ENCODE measurements at places on chromosomes 11 and 22. TPM values are rescaled to one million over a fixed set of nuclear protein-coding genes. Genes with fewer than 3 reads are reported as not detected.

Gene MUC2
- total RNA-seq, result not detected

Gene FXYD6
- 113 TPM for total RNA-seq

Gene MUC6
- not detected for total RNA-seq

- H3K27ac ChIP-seq, result no peak overlapping the region
- no peak overlapping the region for H3K4me3 ChIP-seq
- no peak for DNase-seq
- H3K27me3 ChIP-seq, result peaks cover 2% of the 10 kb centered on the region
Measured at GRCh38 chr11:7451952-7452494, 33.3 kb upstream of the OLFML1 start.

GRCh38 chr22:20298803-20299745 lies 20.8 kb downstream of the DGCR6L start:
- H3K4me3 ChIP-seq, result peak overlapping the region; percentile 78
- H3K27me3 ChIP-seq, result peaks cover 57% of the 10 kb centered on the region
- DNase-seq, result peak; percentile 85
- H3K36me3 ChIP-seq, result no peaks in the 10 kb centered on the region

DNA sequence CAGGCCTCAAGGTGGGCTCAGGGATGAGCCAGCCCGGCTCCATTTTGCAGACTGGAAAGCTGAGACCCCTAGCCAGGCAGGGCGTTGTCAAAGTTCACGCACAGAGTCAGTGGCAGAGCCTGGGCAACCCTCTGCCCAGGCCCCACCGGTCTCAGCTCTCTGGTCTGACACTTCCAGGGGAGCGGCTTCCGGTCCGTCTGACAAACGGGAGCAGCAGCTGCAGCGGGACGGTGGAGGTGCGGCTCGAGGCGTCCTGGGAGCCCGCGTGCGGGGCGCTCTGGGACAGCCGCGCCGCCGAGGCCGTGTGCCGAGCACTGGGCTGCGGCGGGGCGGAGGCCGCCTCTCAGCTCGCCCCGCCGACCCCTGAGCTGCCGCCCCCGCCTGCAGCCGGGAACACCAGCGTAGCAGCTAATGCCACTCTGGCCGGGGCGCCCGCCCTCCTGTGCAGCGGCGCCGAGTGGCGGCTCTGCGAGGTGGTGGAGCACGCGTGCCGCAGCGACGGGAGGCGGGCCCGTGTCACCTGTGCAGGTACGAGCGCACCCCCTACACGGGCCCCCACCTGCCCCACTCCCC lies 36.0 kb downstream of the CD6 start:
- H3K27me3 ChIP-seq, result peaks cover 56% of the 10 kb centered on the region
- no peak overlapping the region for H3K27ac ChIP-seq

- peaks cover 10% of the 10 kb centered on the region for H3K4me1 ChIP-seq
- H3K27me3 ChIP-seq, result no peaks in the 10 kb centered on the region
Measured at GRCh38 chr11:67449116-67449844, 3.2 kb downstream of the GPR152 start.

DNA sequence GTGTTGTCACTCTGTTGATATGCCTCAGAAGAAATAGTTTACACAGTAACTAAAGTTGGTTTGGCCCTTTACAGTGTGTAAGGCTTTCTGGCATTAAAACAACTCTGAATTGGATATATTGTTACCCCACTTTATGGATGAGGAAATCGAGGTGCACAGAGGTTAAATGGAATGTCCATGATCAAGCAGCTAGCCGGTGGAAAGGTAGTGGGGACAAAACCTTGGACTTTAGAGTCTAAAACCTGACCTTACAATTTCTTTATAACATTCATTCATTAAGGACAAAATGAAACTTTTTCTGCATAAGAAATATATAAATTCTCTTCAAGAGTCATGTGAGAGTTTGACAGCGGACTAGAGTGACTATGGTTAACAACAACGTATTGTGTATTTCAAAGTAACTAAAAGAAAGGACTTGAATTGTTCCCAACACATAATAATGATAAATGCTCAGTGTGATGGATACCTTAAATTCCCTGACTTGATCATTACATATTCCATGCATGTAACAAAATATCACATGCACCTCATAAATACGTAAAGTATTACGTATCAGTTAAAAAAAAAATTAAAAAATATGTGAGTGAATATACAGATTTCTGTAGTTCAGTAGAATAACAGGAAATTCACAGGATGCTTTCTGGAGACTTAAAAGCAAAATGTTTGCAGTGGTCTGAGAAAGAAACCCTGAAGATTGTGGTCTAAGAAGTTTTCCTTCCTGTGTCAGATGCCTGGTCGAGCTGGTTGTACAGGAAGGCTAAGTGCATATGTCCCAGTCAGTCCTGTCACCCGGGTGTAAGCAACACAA lies 51.0 kb downstream of the TEAD1 start:
- peaks cover 6% of the 10 kb centered on the region for H3K36me3 ChIP-seq
- peaks cover 88% of the 10 kb centered on the region for H3K4me1 ChIP-seq
- peak overlapping the region; percentile 5 for H3K4me3 ChIP-seq

DNA sequence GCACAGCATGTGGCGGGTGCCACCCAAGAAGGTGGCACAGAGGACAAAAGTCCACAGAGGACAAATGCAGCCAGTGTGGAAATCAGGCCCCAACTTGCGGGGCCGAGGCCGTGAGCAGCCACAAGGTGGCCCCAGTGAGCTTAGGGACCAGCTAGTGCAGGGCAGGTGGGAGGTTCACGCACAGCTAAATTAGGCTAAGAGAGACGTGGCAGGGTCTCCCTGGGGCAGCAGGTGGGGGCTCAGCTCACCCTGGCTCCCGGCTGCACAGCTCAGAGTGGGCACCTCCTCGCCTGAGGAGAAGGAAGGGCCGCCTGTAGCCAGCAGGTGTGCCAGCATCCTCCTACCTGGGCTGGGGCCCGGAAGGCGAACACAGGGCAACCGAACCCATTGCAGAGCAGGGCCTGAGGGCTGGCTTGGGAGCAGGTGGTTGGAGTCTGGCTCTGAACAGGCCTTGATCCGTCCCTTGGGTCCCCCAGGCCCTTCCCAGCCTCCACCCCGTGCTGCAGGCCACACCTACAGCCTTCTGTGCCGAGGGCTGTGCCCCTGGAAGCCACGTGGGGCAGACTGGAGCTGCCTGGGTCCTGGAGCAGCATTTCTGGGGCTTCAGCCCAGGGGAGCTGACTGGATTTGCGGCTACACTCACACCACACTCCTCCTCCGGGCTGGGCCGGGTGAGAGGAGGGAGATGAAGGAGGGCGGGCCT lies 26.1 kb upstream of the CELSR1 start:
- no peak overlapping the region for H3K4me3 ChIP-seq
- peaks cover 5% of the 10 kb centered on the region for H3K36me3 ChIP-seq
- peak overlapping the region; percentile 81 for H3K27ac ChIP-seq
- H3K27me3 ChIP-seq, result peaks cover 7% of the 10 kb centered on the region
- H3K4me1 ChIP-seq, result peaks cover 5% of the 10 kb centered on the region
- DNase-seq, result peak; percentile 67

DNA sequence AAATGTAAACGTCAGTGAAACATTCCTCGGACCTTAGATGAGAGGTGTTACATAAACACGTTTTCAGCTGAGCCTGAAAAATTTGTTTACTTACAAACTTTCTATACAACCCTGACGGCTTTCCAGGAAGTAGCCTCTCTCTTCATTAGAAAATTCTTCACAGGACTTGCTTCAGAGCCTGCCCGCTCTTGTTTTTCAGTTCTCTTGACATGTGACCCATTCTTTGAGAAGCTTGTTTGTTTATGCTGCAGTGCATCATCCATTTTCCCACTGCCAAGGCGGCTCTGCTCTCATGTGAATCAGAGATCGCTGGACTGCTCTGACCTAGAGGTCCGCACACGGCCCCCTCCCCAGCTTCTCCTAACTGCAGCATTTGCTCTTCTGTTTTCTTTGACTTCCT lies 47.9 kb upstream of the ARHGAP42 start:
- peak overlapping the region; percentile 76 for H3K27ac ChIP-seq
- no peaks in the 10 kb centered on the region for H3K27me3 ChIP-seq
- peak overlapping the region; percentile 66 for H3K4me3 ChIP-seq
- DNase-seq, result peak; percentile 33

DNA sequence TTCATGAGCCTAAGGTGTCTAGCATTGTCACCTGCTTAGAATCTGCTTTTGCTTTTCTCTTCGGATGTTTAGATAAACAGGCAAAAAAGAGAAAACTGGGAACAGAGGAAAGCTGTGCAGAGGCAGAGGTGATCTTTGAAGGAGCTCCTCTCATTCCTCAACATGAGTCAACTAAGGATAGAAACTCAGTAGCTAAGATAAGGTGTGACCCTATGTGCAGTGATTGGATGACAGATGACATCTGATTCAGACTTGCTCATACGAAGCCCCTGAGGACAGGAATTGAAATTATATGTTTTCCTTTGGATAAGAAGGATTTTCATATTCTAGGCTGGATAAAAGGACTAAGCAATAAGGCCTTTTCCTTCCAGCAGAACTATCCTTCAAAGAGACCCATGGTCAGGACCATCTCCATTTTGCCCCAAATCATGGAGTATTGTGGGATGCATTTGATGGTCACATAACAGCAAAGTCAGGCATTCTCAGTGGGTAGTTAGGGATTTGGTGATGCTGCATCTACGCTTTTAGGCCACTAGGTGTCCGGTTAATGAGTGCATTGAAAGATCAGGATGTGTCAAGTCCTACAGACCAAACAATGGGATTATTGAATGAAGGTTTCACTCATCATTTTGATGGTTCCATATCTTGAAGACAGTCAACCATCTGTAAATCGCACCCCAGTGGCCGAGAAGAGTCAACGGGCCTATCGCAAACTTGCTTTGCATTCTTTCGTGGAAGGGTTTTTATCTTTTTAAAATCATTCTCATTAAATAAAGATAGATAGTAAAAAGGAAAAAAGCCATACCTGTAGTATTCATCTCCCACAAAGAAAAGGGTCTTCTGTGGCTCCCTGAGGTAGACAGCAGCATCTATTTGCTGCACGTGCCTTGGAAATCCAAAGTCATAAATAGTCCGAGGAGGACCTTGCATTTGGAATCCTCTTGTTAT lies 32.2 kb downstream of the MMP20 start:
- no peak overlapping the region for H3K4me3 ChIP-seq
- no peaks in the 10 kb centered on the region for H3K36me3 ChIP-seq
- no peak for DNase-seq

GRCh38 chr11:1310318-1310687 lies 871 bp upstream of the TOLLIP start:
- peaks cover 12% of the 10 kb centered on the region for H3K4me1 ChIP-seq
- peak overlapping the region; percentile 87 for H3K4me3 ChIP-seq

DNA sequence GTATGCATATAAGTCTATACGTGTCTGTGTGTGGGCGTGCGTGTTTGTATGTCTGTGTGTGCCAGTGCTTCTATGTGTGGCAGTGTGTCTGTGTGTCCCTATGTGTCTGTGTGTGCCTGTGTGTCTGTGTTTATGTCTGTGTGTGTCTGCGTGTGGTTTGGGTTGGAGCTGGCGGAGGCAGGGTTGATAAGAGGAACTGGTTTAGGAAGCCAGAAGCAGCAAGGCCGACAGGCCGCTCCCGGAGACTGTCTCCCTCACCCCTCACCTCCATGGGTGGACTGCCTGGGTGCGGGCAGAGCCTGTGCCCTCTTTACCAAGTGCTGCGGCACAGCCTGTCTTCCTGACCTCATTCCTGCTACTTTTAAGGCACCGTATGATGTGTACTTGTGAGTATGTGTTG lies 327.1 kb upstream of the B3GAT1 start:
- no peak for DNase-seq
- no peak overlapping the region for H3K27ac ChIP-seq
- peaks cover 15% of the 10 kb centered on the region for H3K4me1 ChIP-seq
- no peaks in the 10 kb centered on the region for H3K27me3 ChIP-seq

- no peak for DNase-seq
- peaks cover 40% of the 10 kb centered on the region for H3K36me3 ChIP-seq
- no peaks in the 10 kb centered on the region for H3K27me3 ChIP-seq
- no peaks in the 10 kb centered on the region for H3K4me1 ChIP-seq
- H3K4me3 ChIP-seq, result no peak overlapping the region
Measured at GRCh38 chr11:34719303-34719848, 98.5 kb downstream of the EHF start.

GRCh38 chr11:75907906-75908527 lies 93.0 kb downstream of the UVRAG start:
- no peak overlapping the region for H3K4me3 ChIP-seq
- DNase-seq, result no peak
- peaks cover 6% of the 10 kb centered on the region for H3K4me1 ChIP-seq
- no peaks in the 10 kb centered on the region for H3K36me3 ChIP-seq
- H3K27ac ChIP-seq, result no peak overlapping the region

GRCh38 chr22:44577391-44578109 lies 79.5 kb upstream of the RTL6 start:
- no peaks in the 10 kb centered on the region for H3K4me1 ChIP-seq
- no peaks in the 10 kb centered on the region for H3K36me3 ChIP-seq
- no peak for DNase-seq
- H3K4me3 ChIP-seq, result no peak overlapping the region
- H3K27me3 ChIP-seq, result peaks cover 7% of the 10 kb centered on the region
- H3K27ac ChIP-seq, result no peak overlapping the region
